ENCODE measurements at places on chromosomes 2 and 18. TPM values are rescaled to one million over a fixed set of nuclear protein-coding genes. Genes with fewer than 3 reads are reported as not detected.

POTEF gene
- total RNA-seq, result not detected

CCDC74A gene
- total RNA-seq, result 12.7 TPM

GBX2 gene
- total RNA-seq, result not detected

ZBTB7C gene
- total RNA-seq, result not detected

FIGN gene
- total RNA-seq, result 1.2 TPM

ARPC2 gene
- 224 TPM for total RNA-seq

MYL1 gene
- total RNA-seq, result not detected

C1QL2 gene
- not detected for total RNA-seq

MRPS9 gene
- total RNA-seq, result 21.2 TPM

LRRTM4 gene
- total RNA-seq, result under 0.01 TPM

KCNS3 gene
- 1.0 TPM for total RNA-seq

DAW1 gene
- total RNA-seq, result 0.17 TPM

CD302 gene
- total RNA-seq, result 9.8 TPM

RMND5A gene
- total RNA-seq, result 18.2 TPM

All from smooth muscle cell of trachea (primary cell).